Activated CD4-positive, alpha-beta T cell treated with anti-CD3 and anti-CD28 coated beads for 24 hours (primary cell): ENCODE measurements at places on chromosomes 12 and 14.

DNA sequence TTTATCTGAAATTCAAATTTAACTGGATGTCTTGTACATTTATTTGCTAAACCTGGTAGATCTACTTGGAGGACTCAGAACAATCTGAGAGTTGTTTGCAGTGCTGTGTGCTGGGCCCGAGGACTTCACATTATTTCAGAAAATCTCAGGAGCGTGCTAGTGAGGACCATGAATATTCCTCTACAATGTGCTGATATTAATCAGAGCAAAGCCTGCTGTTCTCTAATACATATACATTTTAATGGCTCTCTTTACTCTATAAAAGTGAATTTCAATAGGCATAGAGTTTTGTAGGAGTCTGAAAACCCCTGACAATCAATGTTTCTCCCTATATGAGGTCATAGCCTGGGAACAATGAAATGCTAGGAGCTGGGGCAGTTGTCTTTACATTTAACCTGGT lies 144.3 kb downstream of the NEDD1 start:
- no peak for DNase-seq

DNA sequence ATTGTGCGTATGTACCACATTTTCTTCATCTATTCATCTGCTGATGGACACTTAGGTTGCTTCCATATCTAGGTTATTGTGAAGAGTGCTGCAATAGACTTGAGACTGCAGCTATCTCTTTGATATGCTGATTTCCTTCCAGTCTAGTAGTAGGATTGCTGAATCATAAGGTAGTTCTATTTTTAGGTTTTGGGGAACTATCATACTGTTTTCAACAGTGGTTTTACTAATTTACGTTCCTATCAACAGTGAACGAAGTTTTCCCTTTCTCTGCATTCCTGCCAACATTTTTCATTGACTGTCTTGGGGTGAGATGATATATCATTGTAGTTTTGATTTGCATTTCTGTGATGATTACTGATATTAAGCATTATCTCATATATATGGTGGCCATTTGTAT lies 482.2 kb downstream of the SLC16A7 start:
- DNase-seq, result no peak

- no peak for DNase-seq
Observed at GRCh38 chr12:131818821-131819585, 9.2 kb upstream of the MMP17 start.

GRCh38 chr12:8950221-8950527 lies 729 bp upstream of the M6PR start:
- DNase-seq, result no peak

- DNase-seq, result no peak
Observed at GRCh38 chr12:122875590-122876220, 20.2 kb downstream of the VPS37B start.

DNA sequence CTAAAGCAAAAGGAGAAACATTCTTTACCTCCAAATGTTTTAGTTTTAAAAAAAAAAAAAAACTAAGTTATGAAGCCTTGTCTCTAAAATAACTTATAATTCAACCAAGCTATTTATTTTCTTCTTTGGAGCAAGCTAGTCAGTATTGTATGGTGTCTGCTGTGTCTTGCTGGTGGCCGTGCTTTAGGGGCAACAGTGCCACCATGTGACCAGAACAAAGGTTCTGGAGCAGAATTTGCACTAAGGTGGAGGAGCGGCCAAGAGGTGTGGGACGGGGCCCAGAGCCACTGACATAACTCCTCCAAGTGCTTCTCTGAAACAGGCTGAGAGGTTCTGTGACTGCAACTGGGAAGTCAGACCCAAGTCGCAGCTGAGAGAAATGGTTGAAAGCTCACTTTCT lies 4.5 kb downstream of the FICD start:
- DNase-seq, result no peak

DNA sequence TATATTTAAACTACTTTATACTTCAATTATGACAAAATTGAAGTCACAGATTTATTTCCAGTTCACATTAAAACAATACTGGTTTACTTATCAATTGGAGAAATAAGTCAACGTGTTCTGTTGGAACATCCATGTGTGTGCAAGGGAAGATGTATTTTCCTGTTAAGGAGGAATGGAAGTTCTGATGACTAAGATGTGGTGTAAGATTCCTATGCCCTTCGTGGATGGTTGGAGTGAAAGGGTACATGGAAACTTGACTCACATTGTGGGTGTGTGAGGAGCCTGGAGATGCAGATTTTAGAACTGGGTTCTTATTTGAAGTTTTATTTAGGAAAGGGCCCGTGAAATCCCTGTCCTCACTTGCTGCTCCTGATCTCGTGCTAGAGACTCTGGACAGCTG lies 95.3 kb downstream of the CATSPERB start:
- DNase-seq, result no peak

DNA sequence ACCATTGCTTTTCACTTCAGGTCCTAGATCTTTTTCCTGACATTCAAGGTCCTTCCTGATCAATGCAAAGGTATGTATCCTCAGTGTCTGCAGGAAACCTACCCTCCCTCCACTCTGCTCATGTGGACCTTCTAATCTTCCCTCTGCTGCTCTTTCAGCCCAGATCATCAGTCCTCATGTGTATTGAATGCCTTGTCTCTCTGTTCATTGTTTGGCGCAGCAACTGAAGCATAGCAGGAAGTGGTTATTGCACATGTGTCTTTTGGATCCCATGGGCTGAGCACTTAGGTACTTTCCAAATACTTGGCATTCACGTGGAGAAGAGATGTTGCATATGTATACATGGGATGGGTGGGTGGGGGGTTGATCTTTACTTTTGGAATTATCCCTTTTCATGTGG lies 4.3 kb upstream of the NIN start:
- DNase-seq, result no peak

DNA sequence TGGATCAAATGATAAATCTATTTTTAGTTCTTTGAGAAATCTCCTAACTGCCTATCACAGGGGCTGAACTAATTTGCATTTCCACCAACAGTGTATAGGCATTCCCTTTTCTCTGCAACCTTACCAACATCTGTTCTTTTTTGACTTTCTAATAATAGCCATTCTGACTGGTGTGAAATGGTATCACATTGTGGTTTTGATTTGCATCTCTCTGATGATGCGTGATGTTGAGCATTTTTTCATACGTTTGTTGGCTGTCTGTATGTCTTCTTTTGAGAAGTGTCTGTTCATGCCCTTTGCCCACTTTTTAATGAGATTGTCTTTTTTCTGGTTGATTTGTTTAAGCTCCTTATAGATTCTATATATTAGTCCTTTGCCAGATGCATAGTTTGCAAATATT lies 67.1 kb downstream of the IFNG-AS1 start:
- no peak for DNase-seq

GRCh38 chr14:99971941-99972747 lies 93.1 kb upstream of the EVL start:
- no peak for DNase-seq

GRCh38 chr14:70879448-70879847 lies 27.8 kb upstream of the PCNX1 start:
- DNase-seq, result no peak

- DNase-seq, result no peak
Observed at GRCh38 chr12:119036878-119037825, 55.8 kb downstream of the SRRM4 start.

DNA sequence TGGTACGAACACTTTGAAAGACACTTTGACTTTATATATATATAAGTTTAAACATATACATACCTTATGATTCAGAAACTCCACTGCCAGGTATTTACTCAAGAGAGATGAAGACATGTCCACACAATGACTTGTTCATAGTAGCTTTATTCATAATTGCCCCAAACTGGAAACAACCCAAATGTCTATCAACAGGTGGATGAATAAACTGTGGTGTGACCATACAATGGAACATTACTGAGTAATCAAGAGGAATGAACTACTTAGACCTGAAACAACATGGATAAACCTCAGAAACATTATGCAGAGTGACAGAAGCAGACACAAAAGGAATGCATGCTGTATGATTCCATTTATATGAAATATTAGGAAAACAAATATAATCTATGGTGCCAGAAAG lies 71.1 kb downstream of the PPP1R36 start:
- DNase-seq, result no peak

GRCh38 chr12:2958432-2959191 lies 585 bp upstream of the TEAD4 start:
- DNase-seq, result no peak

DNA sequence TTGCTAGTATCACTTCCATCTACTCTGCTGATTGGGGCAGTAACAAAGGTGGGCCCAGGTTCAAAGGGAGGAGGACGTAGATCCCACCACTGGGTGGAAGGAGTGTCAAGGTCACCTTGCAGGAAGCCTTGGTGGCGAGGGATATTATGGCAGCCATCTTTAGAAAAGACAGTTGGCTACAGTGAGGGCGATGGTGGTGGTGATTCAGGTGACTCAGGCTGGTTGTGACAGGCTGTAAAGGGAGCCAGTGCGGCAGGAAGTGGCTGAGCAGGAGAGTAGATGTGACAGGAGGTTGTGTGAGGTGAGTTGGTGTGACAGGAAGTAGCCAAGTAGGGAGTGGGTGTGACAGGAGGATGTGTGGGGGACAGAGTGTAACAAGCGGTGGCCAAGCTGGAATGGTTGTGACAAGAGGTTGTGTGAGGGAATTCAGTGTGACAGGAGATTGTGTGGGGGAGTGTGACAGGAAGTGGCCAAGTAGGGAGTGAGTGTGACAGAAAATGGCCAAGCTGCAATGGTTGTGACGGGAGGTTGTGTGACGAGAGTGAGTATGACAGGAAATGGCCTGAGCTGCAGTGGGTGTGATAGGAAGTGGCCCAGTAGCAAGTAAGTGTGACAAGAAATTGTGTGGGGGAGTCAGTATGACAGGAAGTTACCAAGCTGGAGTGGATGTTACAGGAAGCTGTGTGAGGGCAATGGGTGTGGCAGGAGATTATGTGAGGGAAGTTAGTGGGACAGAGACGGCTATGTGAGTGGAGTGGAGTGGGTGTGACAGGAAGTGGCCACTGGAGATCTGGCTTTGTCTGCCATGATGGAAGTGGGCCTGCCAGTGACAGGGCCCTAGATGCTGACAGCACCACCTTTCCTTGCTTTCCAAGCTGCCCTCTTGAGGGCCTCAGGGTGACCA lies 136.5 kb upstream of the MYL2 start:
- DNase-seq, result peak; percentile 35

GRCh38 chr12:132217800-132218526 lies 73.7 kb downstream of the NOC4L start:
- no peak for DNase-seq

DNA sequence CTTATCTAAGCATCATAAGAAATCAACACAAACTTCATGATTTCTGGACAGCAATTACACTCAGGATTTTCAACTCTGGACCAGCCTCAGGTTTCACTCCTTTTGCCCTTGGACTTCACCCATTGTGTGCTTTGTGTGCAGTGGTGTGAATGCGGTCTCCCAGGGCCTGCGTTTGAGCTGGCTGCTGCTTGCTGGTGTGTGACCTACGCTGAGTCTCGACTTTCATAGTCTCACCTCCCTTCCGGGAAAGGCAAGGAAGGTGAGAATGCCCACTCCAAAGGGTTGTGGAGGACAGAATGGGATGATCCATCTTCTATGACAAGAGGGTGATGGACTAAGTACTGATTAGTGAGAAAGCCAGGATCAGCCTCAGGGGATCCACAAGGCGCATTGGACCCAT lies 228.8 kb downstream of the C12orf75 start:
- DNase-seq, result no peak

DNA sequence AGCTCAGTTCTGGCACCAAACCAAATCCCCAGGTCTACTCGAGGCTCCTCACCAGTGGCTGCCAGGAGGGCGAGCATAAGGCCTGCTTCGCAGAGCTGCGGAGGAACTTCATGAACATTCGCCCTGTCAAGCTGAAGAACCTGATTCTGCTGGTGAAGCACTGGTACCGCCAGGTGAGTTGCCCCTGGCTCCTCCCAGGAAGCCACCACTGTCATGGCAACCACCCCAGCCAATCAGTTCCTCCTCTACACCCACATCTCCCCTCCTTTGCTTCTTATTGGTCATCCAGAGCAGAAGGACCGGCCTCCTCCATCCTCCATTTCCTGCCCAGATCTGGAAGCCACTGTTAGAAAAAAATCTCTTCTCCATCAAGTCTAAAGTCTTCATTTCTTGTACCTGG lies 17.2 kb upstream of the OAS2 start:
- DNase-seq, result no peak

GRCh38 chr14:93946104-93946503 lies 19.0 kb downstream of the FAM181A start:
- no peak for DNase-seq

DNA sequence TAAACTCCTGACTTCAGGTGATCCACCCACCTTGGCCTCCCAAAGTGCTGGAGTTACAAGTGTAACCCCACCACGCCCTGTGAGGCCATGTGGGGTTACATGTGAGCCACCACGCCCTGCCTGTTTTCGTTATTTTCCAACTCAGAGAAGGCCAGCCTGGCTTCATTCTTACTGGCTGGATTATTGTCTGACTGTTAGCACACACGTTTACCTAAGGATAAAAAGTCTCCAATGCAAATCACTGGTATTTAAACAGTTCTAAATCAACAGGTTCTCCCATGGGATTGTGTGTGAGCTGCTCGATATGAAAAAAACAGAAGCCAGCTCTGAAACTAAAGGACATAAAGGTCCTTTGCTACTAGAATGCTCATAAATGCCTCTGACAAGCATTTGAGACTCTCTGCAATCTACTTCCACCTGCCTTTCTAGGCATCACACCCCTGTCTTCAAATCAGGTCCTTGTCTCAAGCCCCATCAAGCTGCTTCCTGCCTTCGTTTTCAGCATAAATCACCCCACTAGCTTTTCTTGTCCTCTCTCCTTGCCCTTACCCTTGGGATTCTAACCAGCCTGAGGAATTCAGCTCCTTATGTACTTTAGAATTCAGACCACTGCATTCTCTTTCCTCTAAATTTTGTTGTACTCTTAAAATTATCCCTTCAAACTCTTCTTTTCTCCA lies 265.0 kb downstream of the DUSP6 start:
- DNase-seq, result no peak
